ENCODE measurements at places on chromosomes 13 and 19.

- DNase-seq, result no peak
These were observed 48.0 kb downstream of the COMP start for GRCh38 chr19:18742838-18743783.

GRCh38 chr19:51668216-51668615 is 21.6 kb upstream of the SIGLEC14 start:
- DNase-seq, result no peak

- DNase-seq, result no peak
These were observed 41.0 kb downstream of the CCDC70 start for GRCh38 chr13:51902776-51903175.

GRCh38 chr19:34145741-34146202 is 26.5 kb upstream of the LSM14A start:
- peak; percentile 68 for DNase-seq

DNA sequence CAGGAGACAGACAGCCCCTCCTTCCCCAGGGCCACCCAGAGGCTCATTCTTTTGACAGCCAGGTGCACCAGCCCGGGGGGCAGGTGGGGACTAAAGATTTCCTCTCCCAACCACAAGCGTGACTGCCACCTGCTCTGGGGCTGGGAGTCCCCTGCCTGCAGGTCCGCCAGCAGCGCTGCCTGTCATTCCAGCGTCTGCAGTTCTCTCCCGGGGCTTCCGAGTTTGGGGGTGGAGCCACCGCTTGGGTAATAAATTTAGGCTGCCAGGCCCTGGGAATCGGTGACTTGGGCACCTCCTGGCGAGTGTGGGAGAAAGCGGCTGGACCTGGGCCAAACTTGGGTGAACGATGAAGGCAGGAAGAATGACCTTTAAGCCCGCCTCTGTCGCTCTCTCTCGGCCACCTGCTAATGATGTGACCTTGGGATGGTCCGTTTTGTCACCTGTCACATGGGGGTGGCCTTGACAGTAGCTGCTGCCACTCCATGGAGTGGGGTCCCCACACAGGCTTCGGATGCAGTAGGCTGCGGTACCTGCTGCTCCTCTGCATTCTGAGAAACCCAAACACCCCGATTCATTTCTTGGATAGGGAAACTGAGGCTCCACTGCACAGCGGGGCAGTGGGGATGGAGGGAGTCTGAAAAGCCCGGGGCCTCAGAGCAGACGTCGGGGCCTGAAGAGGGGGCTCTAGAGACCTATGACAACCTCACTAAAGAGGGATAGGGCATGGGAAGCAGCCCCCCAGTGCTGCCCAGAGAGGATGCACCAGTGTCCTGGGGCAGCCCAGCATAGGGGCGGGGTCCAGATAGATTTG is 12.8 kb downstream of the FUT6 start:
- DNase-seq, result peak; percentile 36

- DNase-seq, result no peak
These were observed 140.2 kb downstream of the KLF5 start for GRCh38 chr13:73198991-73199411.
